ENCODE measurements at places on chromosomes 11 and 22.

- DNase-seq, result no peak
Measured at GRCh38 chr11:60912223-60912850, 1.6 kb upstream of the TMEM109 start.

- DNase-seq, result no peak
Measured at GRCh38 chr11:17972987-17973386, 39.9 kb downstream of the SERGEF start.

DNA sequence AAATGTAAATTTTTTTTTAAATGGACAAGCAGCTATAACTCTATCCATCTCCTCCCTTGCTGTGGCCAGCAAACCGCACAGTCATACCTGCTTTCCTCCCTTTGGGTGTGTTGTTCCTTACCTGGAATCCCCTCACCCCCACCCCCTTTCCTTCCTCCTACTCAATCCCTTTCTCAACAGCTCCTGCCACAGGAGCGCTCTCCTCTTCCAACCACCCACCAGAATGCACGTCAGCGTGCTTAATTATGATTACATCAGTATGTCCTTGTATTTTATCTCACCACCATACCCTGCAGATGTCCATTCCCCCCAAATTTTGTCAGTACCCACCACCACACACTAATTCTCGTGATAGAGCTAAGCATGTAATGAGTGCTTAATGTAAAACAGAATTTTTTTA, 60.9 kb upstream of the LMO2 start:
- no peak for DNase-seq

DNA sequence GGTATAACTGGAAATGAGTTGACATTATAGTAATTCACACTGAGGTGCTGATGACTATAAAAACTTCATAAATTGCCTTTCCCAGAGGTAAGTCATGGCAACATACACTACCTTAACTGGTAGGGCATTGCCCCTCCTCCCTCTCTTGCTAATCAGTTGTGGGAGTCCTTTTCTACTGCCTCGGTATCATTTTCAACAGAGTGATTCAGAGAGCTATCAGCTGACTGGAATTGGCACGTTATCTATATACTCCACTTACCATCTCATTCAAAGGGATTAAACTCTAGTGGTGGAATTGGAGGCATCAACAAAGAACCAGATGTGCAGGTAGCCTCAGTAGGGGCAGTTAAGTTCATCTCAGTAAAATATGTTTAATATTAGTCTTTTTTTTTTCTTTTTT, 8.0 kb upstream of the NUP160 start:
- DNase-seq, result no peak
